GM12864 (cell line): ENCODE measurements at places on chromosomes 2 and 18.

- DNase-seq, result no peak
Measured at GRCh38 chr2:86562485-86562921, 740 bp downstream of the CHMP3 start.

DNA sequence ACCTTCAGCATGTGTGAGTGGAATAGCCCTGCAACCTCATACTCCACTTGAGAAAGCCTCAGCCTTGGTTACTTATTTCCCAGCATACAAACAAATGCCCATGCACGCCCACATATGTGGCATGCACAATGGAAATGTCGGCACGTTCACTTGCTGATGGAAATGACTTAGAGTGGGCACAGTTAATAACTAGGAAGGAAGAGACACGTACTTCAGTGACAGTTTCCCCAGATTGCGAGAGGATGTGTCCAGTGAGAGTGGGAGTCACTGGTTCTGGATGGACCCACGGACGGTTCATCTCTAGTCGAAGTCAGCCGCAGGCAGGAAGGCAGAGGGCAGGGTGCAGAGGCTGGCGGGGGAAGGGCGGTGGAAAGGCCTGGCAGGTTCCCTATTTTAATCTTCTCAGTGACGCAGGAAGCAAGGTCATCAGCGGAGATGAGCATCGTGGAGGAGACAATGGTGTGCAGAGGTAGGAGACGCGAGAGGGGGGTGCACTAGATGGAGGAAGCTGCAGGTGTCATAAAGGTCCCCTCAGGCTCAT, 350.7 kb upstream of the MYT1L start:
- no peak for DNase-seq

GRCh38 chr2:11483806-11484617, 18.1 kb upstream of the E2F6 start:
- DNase-seq, result no peak

GRCh38 chr2:126900646-126901319, 2.1 kb downstream of the TEX51 start:
- DNase-seq, result no peak

DNA sequence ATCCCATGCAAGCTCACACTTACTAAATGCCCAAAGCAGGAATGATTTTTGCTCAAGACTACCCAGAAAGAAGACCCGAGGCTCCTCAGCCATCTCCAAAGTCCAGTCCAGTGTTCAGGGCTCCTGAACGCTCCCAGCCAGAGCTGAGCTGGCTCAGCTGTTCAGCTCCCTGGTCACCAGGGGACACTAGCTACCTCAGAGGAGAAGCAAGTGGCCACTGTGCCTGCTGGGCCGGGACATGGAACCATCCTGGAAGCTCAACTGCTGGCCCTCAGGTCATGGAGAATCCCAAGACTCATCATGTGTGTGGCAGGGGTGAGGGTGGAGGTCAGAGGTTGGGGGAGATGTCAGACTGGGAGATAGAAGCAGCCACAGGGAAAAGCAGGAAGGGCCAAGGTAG, 89.0 kb downstream of the GALNT14 start:
- DNase-seq, result no peak

- DNase-seq, result no peak
Measured at GRCh38 chr18:50659091-50660003, 99.5 kb downstream of the MAPK4 start.

GRCh38 chr2:11330457-11331142, 13.8 kb downstream of the ROCK2 start:
- no peak for DNase-seq

GRCh38 chr2:100141906-100142305, 484 bp downstream of the AFF3 start:
- DNase-seq, result no peak

GRCh38 chr18:59229701-59230443, 9.9 kb downstream of the GRP start:
- DNase-seq, result no peak

GRCh38 chr2:157596992-157597681, 31.5 kb downstream of the ACVR1C start:
- DNase-seq, result no peak

- DNase-seq, result no peak
Measured at GRCh38 chr2:182667315-182667695, 48.8 kb upstream of the DNAJC10 start.

DNA sequence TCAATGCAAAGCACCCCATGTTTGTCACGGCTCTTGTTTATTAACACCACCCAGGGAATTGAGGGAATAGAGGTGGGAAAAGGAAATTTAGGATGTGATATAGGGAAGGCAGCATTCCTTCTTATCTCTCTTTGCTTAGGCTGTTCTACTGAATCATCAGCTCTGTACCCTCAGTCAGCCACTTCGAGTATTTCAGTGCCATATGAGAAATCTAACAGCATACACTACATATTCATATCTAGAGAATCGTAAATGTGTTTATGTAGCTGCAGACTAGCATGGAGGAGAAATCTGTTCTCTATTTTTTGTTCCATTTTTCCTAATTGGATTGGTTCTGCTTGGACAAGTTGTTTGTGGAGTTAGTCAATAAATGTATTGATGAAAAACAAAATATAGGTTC, 187.8 kb downstream of the CTNNA2 start:
- no peak for DNase-seq

GRCh38 chr2:173043476-173043875, 32.2 kb upstream of the MAP3K20 start:
- DNase-seq, result no peak

DNA sequence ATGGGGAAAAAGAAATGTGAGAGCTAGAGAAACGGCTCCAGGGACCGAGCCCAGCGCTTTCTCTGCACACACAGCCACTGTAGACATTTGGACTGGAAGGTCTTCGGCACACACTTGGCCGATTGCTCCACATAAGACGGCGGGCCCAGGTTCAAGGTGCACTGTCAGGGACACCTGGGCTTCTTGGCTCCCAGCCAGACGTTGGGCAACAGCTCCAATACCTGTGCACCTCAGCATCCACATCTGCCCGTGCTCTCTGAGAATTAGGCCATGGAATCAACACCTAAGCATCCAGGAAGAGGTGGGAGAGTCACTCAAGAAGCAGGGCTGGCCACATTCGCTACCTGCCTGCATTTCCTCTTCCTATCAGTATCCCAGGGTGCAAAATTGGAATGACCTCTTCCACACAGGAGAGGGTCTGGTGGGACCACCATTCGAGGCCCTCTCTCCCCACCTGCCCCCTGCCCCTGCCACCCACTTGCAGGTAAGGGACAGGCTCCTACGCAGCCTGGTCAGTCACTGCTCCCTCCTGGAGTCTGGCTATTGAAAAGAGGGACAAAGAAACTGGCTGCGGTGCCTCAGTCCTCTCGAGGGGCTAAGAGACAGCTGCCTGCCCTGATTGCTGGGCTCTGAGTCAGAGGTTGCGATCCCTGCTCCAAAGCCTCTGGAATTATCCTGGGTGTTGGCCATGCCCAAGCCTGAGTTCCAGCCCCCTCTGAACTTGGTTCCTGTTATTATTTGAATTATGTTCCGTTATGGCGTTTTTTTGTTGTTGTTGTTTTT, 40.1 kb upstream of the TAF1B start:
- no peak for DNase-seq

- DNase-seq, result no peak
Measured at GRCh38 chr18:8608795-8609658, at the start of gene RAB12. Gene RAB12, plus strand, starts transcription at chr18:8609437. Its CDS starts 3 bp downstream, at chr18:8609440.

DNA sequence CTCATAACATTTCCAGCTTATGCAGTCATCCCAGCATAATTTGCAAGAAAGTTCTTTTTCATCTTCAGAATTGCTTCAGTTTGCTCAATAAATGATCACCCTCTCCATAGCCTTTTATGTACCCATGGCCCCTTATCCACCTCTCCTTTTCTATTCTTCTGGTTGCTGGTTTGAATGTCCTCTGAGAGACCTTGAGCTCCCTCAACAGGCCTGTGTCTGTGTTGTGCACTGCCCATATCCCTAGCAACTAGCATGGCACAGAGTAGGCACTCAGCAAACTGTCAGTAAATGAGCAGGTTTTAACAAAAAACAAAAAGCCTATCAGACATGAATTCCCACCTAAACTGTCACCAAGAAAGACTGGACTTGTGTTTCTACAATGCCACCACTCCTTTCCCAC, 160.5 kb downstream of the AKAIN1 start:
- DNase-seq, result no peak

GRCh38 chr18:21085579-21086166, 25.9 kb downstream of the ROCK1 start:
- DNase-seq, result no peak

DNA sequence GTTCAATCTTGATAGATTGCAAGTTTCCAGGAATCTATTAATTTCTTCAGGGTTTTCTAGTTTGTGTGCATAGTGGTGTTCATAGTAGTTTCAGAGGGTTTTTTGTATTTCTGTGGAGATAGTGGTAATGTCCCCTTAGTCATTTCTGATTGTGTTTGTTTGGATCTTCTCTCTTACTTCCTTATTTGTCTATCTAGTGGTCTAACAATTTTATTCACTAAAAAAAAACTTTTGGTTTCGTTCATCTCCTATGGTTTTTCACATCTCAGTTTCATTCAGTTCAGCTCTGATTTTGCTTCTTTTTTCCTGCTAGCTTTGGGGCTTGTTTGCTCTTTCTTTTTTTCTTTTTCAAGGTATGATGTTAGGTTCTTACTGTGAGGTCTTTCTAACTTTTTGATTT, 94.5 kb downstream of the SNTG2 start:
- no peak for DNase-seq
